Activated CD8-positive, alpha-beta T cell treated with anti-CD3 and anti-CD28 coated beads, Interleukin-2, amount 10 ng/mL, durations not matched to agents 7 days and 5 days (primary cell): ENCODE measurements at places on chromosomes 3 and 15. TPM values are rescaled to one million over a fixed set of nuclear protein-coding genes. Genes with fewer than 3 reads are reported as not detected.

DNA sequence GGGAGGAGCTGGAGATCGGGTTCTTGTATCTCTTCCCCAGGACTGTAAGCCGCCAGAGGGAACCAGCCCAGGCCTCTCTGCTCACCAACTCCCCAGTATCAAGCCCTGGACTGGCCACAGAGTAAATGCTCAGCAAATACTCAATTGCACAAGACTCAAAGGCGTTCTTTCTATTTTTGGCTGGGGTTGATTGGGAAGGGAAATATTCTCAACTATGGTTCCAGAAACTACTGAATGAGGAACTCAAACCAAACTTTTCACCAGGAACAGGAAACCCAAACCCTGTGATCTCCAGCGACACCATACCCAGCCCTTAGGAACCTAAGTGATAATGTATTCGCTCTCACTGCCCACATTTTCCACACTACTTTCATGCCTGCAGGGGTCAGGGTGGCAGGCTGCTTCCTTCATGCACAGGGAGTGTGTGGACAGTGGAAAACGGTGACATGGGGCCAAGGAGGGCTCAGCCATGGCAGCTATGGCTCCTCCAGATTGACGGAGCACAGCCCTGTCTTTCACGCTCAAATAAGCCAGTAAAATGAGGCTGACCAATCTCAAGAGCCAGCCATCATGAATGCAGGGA, 124.7 kb upstream of the RAD18 start:
- DNase-seq: no peak

GRCh38 chr3:174342171-174342570, 517.0 kb upstream of the NAALADL2 start:
- no peak for DNase-seq

- DNase-seq: no peak
Measured at GRCh38 chr15:76196269-76197231, 114.7 kb downstream of the ETFA start.

DNA sequence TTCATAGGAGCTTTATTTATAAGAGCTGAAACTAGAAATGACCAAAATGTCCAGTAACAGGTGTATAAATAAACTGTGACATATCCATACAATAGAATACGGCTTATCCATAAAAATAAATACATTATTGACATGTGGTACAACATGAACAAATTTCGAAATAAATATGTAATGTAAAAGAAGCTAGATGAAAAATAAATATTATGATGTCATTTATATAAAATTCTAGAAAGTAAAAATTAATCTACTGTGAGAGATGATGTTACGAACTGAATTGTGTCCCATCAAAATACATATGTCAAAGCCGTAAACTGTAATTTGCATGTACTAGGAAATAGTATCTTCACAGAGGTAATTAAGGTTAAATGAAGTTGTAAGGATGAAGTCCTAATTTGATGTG, 1104.9 kb downstream of the NSUN3 start:
- DNase-seq: no peak

GRCh38 chr3:133448478-133449122, 48.7 kb downstream of the BFSP2 start:
- peak; percentile 44 for DNase-seq

DNA sequence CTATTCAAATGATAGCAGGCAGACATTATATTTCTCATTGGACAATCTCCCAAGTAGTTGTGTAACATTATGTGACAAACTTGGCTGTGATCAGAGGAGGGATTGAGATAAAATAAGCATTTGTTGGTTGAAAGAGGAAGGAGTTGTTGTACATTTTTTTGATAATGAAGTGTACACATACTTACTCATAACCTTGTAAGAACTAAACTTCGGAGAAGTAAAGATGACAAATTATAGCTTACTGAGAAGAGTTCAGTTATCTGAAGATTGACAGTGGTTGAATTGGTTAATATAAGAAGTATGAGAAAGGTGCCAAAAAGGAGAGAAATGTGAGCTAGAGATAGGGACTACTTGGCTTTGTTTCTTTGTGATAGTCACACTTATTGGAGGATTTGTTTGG, 32.6 kb downstream of the STT3B start:
- DNase-seq: no peak

Gene SH2D7
- 0.29 TPM for total RNA-seq

DNA sequence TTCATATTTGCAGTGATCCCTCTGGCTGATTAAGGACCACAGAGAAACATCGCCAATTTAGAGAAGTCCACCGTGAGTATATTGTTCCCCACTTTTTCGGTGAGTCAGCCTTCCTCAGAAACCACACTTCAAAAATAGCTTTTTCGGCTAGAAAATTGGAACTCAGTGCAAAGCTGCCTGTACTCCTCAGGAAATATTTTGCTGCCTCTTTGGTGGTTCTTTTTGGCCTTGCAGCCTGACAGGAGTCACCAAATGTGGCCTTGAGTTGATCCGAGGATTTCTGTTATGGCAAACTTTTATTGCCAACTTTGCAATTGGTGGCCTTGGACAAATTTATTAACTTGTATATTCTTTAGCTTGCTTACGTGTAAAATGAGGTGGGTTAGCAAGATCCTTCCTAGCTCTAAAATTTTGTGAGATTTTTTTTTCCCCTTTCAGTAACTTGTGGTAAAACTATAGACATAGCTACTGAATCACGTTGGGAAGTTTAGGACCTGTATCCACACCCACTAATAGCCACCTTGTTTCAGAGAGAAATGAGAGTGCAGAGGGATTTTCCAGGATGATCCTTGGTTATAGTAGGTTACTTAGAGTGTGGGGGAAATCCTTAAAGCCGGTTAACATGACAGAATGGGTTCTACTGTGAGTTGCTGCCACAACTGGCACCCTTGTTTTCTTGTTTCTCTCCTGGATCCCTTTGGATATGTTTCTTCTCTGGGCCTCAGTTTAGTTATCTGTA, 9.9 kb downstream of the ARL6IP5 start:
- peak; percentile 24 for DNase-seq

Gene BCHE
- not detected for total RNA-seq
